ENCODE measurements at places on chromosomes 6 and 20. TPM values are rescaled to one million over a fixed set of nuclear protein-coding genes. Genes with fewer than 3 reads are reported as not detected.

DNA sequence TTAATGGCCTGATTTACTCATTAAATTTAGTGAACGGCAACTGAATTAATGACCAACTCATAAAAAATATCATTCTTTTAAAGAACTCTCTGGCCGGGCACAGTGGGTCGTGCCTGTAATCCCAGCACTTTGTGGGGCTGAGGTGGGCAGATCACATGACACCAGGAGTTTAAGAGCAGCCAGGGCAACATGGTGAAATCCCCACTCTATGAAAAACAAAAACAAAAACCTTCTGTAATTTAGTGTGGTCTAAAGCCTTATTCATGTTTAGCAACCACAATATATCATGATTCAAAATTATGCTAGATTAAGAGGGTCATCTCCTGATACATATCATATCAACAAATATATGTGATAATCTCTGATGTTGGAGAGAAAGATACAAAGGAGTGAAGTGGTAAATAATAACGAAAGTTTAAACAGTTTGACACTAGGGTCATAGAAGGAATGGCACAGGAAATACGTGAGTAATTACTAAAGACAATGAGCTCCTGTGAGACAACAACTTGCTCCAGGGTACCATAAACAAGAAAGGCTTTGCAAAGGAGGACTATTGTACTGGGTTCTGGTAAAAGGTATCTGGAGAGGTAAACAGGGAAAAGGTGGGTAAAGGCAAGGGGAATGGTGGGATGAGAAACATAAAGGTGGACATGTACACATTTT is 5.7 kb downstream of the ELOVL4 start:
- no peak for DNase-seq

- no peak for DNase-seq
These were observed 882.8 kb downstream of the TBC1D32 start for GRCh38 chr6:120451508-120451907.

DNA sequence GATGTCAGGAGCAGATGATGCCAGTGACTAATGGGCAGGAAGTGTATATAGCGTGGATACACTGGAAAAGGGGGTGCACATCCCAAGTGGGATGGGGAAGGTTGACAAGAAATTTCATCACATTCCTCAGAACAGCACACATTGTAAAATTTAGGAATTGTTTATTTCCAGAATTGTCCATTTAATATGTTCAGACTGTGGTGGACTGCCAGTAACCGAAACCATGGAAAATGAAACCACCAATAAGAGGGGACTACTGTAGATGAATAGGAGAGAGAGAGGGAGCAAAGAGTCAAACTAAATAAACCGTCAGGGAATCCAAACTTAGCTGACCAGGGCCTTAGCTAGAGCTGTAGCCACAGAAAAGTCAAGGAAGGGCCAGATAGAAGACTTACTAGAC is 164.4 kb upstream of the PRDM1 start:
- DNase-seq: no peak

GRCh38 chr6:15487262-15487661 is 175.6 kb downstream of the DTNBP1 start:
- DNase-seq: no peak

- DNase-seq: no peak
These were observed 10.5 kb upstream of the FAM210B start for GRCh38 chr20:56348305-56348693.

DNA sequence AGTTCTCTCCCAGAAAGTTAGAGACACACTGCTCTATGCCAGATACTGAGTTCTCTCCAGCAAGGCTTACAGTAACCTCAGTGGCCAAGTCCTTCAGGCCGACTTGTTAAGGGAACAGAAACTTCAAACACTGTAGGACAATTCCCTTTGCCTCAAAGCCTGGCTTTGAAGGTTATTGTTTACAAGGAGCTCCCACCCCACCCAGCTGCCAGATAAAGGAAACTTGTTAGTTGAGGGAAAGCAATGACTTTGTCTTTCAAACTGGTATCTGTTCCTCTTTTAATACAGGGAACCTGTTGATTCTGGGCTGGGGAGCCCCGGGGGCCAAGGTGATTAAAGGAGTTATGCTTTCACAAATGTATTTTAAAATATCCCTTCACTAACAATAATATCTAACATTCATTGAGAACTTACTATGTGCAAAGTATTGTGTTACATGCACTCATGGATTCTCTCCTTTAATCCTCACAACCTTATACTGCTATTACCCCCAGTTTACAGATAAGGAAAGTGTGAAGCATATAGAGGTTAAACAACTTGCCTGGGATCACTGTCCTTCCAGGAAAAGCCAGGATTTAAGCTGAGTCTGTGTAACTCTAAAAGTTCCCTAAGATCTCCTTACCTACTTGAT is 27.6 kb upstream of the CDKN1A start:
- no peak for DNase-seq

- DNase-seq: no peak
These were observed 165.0 kb upstream of the RNF24 start for GRCh38 chr20:4180356-4180755.

DNA sequence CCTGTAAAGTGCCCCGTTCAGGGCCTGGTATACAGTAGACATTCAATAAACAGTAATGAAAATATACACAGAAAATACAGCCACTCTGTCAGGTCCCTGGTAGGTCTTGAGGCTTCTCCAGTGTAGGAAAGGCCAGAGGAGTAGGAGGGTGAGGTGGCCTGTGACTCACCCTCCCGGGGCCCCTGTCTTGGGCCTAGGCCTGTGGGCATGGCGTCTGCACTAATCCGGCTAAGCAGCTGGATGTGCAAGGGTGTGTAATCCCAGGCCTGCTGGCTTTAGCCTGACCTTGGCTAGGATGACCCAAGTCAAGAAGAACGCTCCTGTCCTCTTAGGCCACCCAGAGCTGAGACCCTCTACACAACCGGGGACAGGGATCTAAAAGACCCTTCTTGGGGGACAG is 84.9 kb downstream of the KCNB1 start:
- no peak for DNase-seq

- no peak for DNase-seq
These were observed 39.7 kb downstream of the TRAM2 start for GRCh38 chr6:52537001-52537753.

GRCh38 chr6:11054722-11055121 is 10.6 kb upstream of the ELOVL2 start:
- no peak for DNase-seq

- no peak for DNase-seq
These were observed 152.5 kb downstream of the MTHFD1L start for GRCh38 chr6:151018046-151018445.

- no peak for DNase-seq
These were observed 6.5 kb upstream of the RNF24 start for GRCh38 chr20:4021906-4022305.

Gene TFAP2C
- total RNA-seq: 6.0 TPM

Gene KCNK16
- not detected for total RNA-seq

Gene BEND6
- total RNA-seq: 4.9 TPM

Gene LY6G6C
- total RNA-seq: 1.4 TPM

Gene SLC2A4RG
- total RNA-seq: 120 TPM

Gene RPP40
- 6.7 TPM for total RNA-seq

Gene TMEM170B
- 2.0 TPM for total RNA-seq

Gene CFB
- not detected for total RNA-seq
